Left renal pelvis (tissue), 4 donors: ENCODE measurements at places on chromosomes 2 and 18.

DNA sequence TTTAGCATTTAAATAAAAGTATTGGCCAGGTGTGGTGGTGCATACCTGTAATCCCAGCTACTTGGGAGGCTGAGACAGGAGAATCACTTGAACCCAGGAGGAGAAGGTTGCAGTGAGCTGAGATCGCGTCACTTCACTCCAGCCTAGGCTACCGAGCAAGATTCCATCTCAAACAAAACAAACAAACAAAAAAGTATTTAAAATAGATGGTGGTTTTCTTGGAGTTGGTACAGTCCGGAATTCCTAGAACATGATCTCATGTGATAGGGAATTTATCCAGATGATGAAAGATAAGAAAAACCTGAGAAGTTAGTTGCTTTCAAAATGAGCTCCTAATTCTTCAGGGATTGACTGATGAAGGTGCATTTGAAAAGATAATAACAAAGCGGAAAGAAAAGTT is 62.0 kb downstream of the BIRC6 start:
- no peak for DNase-seq

DNA sequence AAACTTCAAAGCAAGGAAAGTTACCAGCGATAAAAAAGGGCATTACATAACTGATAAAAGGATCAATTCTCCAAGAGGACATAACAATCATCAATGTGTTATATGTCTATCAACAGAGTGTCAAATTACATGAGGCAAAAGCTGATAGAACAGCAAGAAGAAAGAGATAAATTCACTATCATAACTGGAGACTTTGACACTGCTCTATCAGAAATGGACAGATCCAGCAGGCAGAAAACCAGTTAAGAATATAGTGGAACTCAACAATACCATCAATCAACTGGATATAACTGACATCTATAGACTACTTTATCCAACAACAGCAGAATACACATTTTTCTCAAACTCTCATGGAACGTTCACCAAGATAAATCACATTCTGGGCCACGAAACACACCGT is 65.0 kb downstream of the ROCK2 start:
- no peak for DNase-seq

GRCh38 chr2:149049142-149049541 is 10.6 kb downstream of the LYPD6B start:
- DNase-seq = no peak

DNA sequence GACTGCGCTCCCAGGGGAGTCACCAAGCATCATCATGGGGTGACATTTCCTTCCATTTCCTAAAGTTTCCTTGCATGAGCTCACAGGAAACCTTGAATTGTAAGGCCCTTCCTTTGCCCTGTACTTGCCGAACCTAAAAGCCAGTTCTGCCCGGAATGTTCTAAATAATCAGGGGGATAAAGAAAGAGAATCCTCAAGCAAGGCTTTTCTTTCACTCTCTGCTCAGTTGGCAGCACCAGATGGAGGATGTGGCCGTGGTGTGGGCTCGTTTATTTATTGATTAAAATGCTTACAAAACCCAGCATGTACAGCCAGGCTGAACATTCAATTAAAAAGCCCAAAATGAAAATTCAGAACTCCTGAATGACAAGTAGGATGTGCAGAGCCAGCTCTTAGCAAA is 170.5 kb downstream of the SH3RF3 start:
- no peak for DNase-seq

GRCh38 chr2:33034784-33035183 is 88.0 kb downstream of the LTBP1 start:
- no peak for DNase-seq

DNA sequence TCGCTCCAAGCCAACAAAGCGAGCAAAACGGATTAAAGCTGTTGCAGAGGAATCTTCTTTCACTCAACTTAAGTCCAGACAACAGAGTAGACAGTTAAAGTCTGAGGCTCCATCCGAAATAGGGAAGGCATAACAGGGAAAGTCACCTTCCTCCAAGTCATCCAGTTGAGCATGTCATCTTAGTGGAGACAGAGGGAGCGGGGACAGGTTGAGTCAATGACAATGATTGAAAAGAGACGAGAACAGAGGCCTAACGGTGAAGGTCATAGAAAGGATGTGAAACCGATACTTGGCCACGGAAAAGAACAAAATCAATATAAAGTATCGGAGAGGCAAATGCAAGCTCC is 455 bp downstream of the C18orf32 start:
- peak; percentile 58 for DNase-seq

- no peak for DNase-seq
These were observed 449.6 kb downstream of the SPAG16 start for GRCh38 chr2:213733893-213734292.

DNA sequence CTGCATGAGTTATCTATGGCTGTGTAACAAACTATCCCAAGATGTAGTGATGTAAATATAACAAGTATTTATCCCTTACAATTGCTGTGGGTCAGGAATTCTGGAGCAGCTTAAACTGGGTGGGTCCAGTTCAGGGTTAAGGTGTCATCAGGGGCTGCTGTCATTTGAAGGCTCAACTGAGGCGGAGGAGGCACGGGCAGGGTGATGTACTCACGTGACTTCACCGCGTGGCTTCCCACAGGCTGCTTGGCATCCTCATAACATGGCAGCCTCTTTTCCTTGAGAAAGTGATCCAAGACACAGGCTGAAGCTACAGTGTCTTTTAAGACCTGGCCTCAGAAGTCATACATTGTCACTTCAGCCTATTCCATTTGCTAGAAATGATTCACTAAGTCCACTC is 125.8 kb downstream of the PTGR3 start:
- no peak for DNase-seq

GRCh38 chr18:36905571-36905970 is 76.6 kb downstream of the KIAA1328 start:
- DNase-seq = no peak

GRCh38 chr2:158457092-158457825 is 507 bp downstream of the PKP4 start:
- DNase-seq = peak; percentile 32

GRCh38 chr2:26615336-26615859 is 25.8 kb downstream of the CIB4 start:
- no peak for DNase-seq

DNA sequence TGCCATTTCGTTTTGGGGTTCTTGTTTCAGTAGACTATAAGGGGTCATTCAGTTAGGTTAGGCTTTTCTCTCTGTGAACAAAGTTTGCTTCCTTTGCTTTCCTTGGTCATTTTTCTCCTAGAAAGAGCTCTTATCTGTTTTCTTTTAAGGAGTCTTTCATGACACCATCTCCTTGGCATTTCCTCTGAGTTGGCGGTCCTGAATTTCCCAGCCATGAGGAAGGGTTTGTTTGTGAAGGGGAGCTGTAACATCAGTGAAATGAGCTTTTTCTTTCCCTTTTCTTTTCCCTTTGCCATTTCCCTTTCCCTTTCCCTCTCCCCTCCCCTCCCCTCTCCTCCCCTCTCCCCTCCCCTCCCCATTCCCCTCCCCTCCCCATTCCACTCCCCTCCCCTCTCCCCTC is 61.7 kb downstream of the MAP4K4 start:
- DNase-seq = no peak

DNA sequence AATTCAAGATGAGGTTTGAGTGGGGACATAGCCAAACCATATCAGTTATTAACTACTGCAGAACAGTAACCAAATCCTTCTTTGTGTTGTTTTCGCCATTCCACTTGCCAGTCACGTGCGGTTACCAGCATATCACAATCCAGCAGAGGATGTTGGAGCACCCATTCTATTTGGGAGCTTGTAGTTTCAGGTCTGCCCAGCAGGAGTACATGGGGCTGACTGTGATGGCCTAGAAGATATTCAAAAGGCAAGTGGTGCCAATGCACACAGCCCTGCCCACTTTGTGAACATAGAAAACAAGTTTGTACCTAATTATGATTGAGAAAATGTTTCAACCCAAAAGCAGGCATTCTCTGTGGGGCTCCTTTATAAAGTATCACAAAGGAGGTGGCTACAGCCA is 57.0 kb downstream of the ZNF519 start:
- no peak for DNase-seq

- no peak for DNase-seq
These were observed 3.3 kb downstream of the GPR39 start for GRCh38 chr2:132419941-132420340.

- no peak for DNase-seq
These were observed 9.2 kb upstream of the CCDC141 start for GRCh38 chr2:179059026-179059700.

- DNase-seq = no peak
These were observed 47.3 kb upstream of the C1D start for GRCh38 chr2:68110102-68110501.

- DNase-seq = no peak
These were observed 33.8 kb downstream of the UBXN4 start for GRCh38 chr2:135775420-135775819.

DNA sequence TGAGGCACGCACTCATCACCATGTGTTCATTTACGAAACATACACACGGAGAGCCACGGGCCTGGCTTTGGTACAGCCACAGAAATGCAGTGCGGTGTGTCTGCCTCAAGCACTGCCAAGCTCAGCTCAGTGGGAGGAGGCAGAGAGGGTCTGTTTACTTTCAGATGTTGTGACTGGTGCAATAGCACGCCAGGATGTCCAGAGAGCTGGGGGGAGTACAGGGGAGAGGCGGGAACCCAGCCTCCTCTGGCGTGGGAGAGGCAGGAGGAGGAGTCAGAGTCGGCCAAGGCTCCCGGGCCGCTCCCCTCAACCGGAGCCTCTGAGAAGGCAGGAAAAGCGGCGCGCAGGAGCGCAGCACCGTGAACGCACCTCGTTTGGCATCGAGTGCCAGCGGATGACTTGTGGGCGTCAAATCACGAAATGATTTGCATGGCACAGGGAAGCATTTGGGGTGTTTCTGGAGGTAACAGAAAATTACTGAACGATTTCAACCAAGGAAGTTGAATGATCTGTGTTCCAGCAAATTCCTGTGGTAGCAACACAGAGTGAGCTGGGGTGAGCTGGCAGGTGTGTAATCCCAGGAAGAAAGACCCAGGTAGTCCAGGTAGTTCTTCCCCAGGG is 143.0 kb downstream of the ZNF516 start:
- DNase-seq = no peak

DNA sequence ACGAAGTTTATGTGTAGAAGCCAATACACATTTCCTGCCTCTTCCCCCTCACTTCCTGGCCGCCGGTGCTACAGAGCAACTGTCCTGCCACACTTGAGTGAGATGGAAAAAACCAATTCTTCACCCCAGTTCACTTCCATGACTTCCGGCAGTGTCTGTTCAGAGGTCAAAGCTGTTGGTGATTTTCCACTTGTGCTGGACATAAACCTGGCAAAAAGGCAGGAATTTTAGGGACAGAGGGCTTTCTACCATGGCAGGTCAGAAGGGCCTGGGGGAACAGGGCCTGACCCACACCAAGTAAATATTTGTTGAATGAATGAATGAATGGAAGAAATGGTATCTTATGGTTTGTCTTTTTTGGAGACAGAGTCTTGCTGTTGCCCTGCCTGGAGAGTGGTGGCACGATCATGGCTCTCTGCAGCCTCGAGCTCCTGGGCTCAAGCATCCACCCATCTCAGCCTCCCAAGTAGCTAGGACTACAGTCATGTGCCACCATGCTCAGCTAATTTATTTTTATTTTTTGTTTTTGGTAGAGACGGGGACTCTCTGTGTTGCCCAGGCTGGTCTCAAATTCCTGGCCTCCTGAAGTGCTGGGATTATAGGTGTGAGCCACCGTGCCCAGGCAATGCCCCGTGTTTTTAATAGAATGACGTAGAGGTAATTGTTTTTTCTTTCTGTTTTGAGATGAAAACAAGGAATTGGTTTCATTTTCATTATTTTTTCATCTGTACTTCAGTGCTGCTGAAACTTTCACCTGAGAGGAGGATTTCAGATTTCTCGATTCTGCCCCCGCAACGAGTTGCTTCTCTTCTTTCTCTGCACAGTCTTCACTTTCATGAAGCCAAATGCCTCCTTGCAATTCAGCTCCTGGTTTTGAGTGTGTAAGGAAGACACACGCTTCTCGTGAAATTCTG is 48.0 kb upstream of the LPIN2 start:
- DNase-seq = no peak

DNA sequence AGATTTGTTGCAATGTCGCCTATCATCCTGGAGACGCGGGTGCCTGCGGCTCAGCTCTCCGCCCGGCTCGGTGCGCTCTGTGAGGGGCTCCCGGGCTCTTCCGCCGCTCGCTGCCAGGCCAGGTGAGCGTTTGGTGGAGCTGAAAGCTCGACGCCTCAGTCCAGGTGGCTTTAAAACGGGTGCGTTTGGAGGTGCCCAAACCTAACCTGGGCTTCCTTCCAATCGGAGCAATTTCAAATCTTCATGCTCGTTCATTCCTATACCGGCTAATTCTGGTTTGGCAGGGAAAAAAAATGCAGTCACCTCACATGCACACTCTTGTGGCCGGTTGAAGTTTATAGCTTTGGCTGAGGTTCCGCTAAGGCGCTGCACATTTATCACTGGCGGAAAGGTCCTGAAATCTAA is at the start of gene SLC16A14:
Gene SLC16A14 (minus strand): TSS at position 274 of the 405 bp plus-strand sequence. CDS start 9,572 bp downstream, outside the sequence.
- peak; percentile 66 for DNase-seq

DNA sequence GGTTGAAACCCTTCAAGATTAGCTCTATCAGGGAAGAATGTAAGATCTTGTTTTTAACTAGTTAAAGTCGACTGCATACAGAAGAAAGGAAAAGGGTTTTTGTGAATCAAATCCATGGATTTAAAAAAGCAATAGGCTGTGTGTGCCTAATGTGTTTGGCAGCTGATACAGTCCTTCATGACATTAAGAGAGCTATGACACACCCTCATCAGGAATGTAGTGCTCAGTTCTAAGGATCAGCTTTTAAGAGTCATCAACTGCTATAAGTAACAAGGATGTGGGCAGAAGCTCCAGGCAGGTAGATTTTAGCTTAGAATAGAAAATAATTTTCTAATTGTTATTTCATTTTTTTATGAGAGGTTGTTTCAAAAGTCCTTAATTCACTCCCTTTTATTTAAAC is 52.9 kb downstream of the PPP1R1C start:
- DNase-seq = no peak

- DNase-seq = no peak
These were observed 96.6 kb upstream of the ALPP start for GRCh38 chr2:232281858-232282507.

DNA sequence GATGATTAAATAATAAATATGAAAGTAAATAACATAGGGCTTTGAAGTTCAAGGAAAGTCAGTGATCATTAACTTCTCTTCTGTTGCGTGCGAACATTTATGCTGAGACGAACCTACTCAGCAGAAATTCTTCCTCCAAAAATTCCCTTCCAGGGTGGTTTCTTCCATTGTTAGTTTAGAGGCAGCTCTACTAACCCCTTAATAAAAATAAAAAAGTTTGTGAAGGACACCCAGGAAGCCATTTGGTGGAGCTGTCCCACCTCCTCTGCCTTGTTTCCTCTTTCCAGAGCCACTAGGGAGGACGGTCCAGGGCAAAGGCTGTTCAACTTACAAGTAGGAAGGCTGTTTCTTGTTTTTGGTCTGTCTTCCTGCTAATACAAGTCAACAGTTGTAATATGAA is 2.1 kb upstream of the SMAD2 start:
- no peak for DNase-seq

DNA sequence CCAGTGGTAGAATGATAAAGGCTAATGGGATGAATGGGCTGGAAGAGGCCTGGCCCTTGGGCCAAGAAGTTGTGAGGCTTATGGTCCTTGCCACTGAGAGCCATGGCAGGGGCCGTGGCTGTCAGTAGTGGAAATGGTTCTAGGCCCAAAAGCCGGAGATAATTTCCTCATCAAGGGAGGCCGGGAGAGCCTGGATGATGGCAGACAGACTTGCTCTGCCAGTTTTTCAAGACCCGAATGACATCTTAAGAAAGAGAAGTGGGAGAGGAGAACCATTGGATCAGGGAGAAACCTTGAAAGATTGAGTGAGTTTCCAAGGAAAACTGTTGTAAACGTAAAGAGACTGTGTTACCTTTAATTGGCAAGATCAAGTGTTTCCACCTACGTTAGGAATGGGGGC is 46.3 kb upstream of the VPS54 start:
- DNase-seq = no peak

GRCh38 chr2:169853041-169853668 is 25.9 kb downstream of the UBR3 start:
- DNase-seq = no peak
